ENCODE measurements at places on chromosomes 5 and 9.

GRCh38 chr5:78659714-78660113 is 11.1 kb upstream of the LHFPL2 start:
- DNase-seq: no peak

GRCh38 chr5:145682197-145682899 is 152.8 kb downstream of the PRELID2 start:
- DNase-seq: no peak

DNA sequence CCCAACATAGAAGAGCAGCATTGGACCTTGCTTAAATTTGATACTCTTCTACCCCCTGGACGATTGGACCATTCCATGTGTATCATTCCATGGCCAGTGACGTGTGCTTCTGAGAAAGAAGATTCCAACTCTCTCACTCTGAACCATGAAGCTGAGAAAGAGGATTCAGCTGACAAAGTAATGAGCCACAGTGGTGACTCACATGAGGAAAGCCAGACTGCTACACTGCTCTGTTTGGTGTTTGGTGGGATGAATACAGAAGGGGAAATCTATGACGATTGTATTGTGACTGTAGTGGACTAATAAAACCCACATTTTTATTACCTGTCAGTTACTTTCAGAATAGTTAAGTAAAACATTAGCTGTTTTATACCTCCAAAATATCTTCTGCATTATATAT is 7.5 kb downstream of the HSPA5 start:
- no peak for DNase-seq

- DNase-seq: no peak
These were observed 266.2 kb downstream of the TRIM32 start for GRCh38 chr9:116953271-116953670.

DNA sequence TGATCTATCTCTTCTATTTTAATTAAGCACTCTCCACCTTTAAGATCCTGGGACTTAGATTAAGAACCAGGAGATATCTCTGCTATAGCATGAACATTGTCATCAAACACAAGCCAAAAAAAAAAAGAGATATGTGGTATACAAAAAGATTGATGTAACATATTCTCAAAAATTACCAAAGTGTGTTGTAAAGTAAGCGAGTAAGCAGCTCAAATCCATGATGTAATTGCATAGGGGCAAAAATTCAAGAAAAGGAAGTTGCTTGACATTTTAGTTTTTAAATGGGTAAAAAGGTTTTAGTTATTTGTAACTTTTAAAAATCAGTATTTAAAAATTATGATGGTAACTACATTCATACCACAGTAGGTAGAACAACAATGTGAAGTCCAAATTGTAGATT is 40.7 kb downstream of the CNTRL start:
- DNase-seq: no peak

GRCh38 chr9:110087605-110088004 is 120.4 kb downstream of the C9orf152 start:
- no peak for DNase-seq

GRCh38 chr5:57764479-57765089 is 282.0 kb upstream of the ACTBL2 start:
- DNase-seq: no peak

GRCh38 chr9:74512416-74512815 is 15.3 kb downstream of the RORB start:
- no peak for DNase-seq

DNA sequence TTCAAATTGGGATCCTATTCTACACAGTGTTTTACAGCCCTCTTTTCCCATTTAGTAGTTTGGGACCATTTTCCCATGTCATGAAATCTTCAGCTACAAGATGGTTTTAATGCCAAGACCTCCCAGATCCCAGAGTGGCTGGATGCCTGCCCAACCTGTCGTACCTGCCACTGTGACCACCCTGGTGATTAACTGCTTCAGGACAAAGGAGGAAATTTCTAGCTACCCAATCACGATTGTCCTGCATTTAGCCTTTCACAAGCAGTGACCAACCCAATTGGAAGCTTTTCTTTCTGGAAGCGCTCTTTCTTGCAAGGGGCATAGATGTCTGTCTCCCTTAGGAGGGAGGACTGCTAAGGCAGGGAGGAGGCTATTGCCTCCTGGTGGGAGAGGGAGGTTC is 13.8 kb downstream of the IL9 start:
- no peak for DNase-seq

DNA sequence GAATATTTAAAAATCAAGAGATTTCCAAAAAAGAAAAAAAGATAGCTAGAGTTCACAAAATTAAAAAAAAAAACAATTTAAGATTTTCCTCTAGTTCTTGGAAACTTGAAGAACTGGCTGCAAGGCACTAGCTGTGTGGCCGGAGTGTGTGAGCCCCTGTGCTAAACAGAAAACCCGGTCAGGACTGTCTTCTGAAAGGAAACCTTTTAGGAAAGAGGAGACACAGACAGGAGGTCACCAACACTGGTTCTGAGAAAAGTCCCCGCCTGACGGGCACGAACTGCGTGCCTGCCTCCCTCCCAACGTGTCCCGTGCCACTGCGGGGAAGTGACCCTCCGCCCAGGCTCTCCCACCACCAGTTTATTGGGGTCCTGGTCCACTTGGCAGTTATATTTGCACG is 15.2 kb downstream of the TTF1 start:
- no peak for DNase-seq

DNA sequence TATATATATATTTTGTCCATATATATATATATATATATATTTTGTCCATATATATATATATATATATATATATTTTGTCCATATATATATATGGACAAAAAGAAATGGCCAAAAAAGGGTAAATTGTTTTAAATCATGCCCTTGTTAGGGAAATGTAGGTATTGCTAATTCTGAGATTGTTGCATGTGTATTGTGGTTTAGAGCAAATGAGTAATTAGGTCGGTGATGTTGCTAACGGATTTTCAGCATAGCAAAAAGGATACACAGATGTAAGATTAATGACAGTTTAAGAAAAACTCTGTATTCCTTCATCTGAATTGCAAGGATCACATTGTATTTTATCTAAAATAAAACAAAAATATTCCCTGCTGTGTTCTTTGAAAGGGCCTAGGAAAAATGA is 40.2 kb downstream of the OSTF1 start:
- DNase-seq: no peak

- DNase-seq: no peak
These were observed 635 bp downstream of the IFT74 start for GRCh38 chr9:26956860-26957233.
